Dorsolateral prefrontal cortex (tissue), 122 donors: ENCODE measurements at places on chromosomes 4 and X. TPM values are rescaled to one million over a fixed set of nuclear protein-coding genes. Genes with fewer than 3 reads are reported as not detected.
A peak's percentile ranks its signal among the peaks of the same experiment; 100 is the strongest.

WFS1 gene
- 62.0 TPM for total RNA-seq

- DNase-seq = no peak
Measured at GRCh38 chr4:42656679-42656943, 294 bp downstream of the ATP8A1 start.

ADGRG4 gene
- 0.08 TPM for total RNA-seq

DNA sequence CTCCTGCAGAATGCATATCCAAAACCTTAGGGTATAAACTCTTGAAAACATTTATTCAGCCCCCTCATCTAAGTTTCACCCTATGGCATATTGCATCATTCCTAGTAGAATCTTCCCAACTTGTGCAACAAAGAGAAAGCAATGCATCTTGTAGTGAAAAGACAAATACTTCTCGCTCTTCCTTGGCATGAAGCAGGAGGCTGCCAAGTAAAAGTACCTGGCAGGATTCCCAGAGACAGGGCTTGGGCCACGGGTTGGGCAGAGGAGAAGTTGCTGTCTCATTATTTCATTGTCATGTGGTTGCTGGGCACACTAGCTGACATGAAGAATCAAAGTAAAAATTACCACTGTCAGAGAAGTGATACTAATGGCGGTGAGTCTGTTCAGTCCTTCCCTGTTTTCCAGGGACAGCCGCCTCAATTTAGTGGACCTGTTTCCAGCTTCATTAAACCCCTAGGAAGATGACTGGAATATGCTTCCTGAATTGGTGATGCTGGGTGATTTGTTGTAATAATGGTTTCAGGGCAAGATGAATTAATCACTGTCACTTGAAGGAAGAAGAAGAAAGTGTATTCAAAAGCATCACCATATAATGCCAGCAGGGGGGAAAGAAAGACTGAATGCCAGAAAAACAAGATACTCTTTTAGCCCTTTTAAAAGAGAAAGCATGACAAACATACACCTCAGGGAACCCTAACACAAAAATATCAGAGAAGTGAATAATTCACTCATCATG lies 380.5 kb upstream of the IGFBP7 start:
- no peak for DNase-seq

DNA sequence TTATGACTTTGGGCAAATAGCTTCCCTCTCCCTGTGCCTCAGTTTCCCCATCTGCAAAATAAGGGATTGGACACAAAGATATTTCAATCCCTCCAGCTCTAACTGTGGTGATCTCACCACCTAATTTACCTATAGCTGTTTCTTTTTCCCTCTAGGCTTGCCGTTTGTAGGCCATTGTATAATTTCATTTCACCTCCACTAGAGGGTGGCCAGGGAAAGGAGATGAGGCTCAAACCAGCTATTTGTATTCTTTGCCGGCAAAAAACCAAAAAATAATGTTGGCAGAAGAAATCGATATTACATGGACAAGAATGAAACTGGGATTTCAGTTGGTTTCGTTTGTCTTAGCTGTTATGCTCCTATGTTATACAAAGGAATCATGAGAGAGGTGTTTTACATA lies 36.1 kb upstream of the DOCK11 start:
- no peak for DNase-seq

DNA sequence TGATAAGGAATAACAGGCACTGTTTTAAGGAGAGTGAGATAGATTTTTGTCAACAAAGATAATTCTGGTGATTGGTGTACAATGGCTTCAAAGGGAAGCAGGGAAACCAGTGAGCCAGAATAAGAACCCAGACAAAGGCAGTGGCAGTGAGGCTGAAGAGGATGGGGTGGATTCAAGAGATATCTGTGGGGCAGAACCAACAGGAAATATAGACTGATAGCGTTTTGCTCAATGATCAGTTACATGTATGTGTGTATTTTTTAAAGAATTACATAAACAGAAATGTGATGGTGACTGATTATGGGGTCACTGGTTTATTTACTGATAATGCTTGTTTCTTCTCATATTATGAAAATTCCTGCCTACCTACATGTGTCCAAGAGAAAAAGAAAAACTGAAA lies 66.4 kb downstream of the AMMECR1 start:
- DNase-seq = no peak

- no peak for DNase-seq
Measured at GRCh38 chrX:5537098-5537497, 691.6 kb downstream of the NLGN4X start.

BEND2 gene
- not detected for total RNA-seq

GRCh38 chrX:42691196-42691595 lies 86.8 kb downstream of the PPP1R2C start:
- DNase-seq = no peak

GRCh38 chr4:148226341-148226740 lies 215.9 kb downstream of the NR3C2 start:
- DNase-seq = no peak

GRCh38 chr4:113835005-113835404 lies 73.5 kb upstream of the CAMK2D start:
- no peak for DNase-seq

DNA sequence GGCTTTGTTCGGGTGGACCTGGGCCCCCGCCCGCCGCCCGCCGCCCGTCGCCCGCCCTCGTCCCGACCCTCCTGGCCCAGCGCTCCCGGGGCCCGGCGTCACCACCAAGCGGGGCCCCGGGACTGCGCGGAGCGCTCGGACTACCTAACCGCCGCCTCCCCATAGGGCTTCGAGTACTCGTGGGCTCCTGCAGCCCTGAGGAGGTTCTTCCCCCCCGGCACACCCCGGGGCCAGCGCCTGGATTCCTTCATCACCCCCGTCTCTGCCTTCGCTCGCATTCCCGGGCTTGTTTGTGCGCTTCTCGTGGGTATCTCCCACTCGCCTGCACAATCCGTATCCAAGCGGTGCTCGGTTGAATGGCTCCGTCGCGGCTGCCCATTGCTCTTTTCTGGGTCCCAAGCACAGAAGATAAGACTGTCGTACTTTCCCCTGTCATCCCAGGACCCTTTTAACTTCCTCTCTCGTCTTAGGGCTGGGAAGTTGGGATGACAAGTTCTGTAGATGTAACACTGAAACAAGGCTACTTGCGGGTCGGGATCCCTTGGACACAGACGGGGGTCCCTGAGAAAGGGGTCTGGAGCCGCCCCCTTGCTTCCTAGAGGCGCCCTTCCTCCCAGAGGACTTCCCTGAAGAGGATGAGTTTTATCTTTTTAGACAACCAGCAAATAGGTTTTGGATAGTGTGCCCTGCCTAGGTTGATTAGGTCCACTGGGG lies 565 bp downstream of the MOB1B start:
- DNase-seq = peak; percentile 32

TMPRSS11E gene
- not detected for total RNA-seq

DNA sequence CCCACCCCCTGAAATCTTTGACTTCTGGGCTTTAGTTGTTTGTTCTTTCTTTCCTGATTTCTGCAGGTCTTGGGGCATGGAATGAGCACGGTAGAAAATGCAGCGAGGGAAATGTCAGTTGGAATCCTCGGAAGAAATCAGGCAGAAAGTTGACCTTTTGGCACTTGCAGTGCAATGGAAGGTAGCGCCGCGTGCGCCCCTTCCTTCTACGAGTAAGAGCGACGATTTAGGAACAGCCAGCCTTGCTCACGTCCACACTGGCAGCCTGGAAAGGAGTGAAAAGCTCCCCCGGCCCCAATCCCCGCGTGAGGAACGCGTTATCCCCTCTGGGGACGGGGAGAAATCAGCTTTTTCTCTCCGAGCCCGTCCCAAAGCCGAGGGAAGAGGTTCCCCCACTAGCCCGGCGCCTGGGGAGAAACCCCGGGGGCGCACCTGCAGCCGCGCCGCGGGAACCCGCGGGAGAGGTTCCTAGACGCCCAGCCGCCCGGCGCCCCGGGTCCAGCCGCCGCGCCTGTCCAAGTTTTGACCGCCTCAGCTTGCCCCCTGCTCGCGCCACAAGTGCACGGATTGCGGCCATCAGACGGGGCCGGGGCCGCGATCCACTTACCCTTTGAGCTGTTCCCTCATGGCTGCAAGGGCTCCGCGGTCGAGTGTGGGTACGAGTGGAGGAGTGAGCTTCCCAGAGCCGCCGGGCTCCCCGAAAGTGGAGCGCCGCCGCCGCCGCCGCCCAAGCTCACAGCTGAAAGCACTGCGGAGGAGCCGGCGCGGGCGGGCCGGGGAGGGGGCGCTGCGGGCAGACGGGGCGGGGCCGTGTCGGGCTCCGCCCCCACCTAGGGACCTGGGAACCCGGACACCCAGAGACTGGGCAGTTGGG lies 194.6 kb upstream of the FTHL17 start:
- peak; percentile 58 for DNase-seq

PACRGL gene
- 56.5 TPM for total RNA-seq

GAGE10 gene
- total RNA-seq = not detected

PPBP gene
- 0.92 TPM for total RNA-seq

DNA sequence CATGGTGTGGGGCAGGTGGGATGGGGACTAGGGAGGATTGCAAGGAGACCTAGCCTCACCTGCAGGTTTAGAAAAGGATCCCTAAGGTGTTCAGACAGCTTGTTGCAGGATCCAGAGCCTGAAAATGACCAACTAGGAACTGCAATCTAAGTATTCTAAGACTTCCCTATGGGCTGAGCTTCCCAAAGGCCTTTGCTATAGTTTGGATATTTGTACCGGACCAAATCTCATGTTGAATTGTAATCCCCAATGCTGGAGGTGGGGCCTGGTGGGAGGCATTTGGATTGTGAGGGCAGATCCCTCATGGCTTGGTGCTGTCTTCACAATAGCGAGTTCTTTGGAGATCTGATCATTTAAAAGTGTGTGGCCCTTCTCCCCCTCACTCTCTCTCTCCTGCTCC lies 52.1 kb downstream of the GPC3 start:
- DNase-seq = no peak

- DNase-seq = no peak
Measured at GRCh38 chr4:2928242-2929176, 34.7 kb downstream of the NOP14 start.

- no peak for DNase-seq
Measured at GRCh38 chrX:33211356-33212260, at the start of gene DMD. Gene DMD (minus strand): TSS chrX:33211549. CDS start chrX:33211312, 237 bp downstream.

EDNRA gene
- total RNA-seq = 3.7 TPM
